Stimulated activated CD4-positive, alpha-beta T cell treated with anti-CD3 and anti-CD28 coated beads, Interleukin-4, amount 100 ng/mL, for 24 hours (primary cell): ENCODE measurements at places on chromosomes 12 and 14.

DNA sequence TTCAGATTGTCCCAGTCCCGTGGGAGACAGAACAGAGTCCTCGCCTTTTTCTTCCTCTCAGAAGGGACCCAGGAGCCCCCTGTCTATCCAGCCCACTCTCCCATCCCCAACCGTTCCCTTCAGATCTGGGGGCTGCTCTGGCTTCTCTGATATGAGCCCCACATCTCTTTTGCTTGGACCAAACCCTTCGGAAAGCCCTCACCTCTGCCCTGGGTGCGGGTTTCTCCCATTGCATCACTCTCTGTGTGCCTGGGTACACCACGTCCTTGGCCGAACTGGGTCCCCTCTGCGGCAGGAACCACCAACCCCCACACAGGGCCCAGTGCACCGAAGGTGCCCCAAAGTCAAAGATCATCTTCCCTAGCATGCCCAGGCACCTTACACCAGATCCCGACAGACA is 87.8 kb downstream of the DICER1 start:
- DNase-seq, result no peak

GRCh38 chr14:51478175-51478621 is 173.5 kb upstream of the FRMD6 start:
- DNase-seq, result no peak

DNA sequence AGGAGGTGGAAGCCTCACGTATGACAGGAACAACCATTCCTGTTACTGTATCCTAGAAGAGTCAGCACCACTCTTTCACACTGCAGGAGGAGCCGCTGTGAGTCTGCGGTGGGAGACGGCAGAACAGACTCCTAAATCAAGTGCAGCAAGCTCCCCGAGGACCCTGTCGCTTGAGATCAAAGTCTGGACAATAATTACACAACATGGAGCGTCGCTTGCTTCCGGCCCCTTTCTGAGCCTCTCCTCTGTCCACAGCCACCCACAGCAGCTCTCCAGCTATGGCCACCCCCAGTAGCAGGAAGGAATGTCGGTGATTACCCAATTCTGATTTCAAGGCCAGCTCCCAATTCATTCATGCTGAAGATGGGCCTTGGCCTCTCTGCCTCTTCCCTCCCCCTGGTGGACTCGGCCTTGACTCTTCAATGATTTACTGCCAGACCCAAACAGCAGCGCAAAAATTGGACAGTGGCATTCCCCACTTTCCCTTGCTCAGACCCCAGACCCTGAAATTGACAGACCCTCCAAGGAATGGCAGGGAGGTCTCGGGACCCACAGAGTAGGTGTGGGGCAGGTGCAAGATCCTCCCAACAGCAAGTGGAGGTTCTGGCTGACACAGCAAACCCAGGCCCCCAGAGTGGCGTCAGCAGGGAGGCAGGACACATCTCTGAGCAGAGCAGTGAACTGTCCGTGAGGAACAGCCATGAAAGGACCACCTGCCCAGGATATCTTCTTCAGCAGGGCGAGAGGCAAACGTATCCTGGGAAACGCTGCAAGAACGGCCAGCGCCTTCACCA is 272.7 kb upstream of the DIO3 start:
- no peak for DNase-seq

DNA sequence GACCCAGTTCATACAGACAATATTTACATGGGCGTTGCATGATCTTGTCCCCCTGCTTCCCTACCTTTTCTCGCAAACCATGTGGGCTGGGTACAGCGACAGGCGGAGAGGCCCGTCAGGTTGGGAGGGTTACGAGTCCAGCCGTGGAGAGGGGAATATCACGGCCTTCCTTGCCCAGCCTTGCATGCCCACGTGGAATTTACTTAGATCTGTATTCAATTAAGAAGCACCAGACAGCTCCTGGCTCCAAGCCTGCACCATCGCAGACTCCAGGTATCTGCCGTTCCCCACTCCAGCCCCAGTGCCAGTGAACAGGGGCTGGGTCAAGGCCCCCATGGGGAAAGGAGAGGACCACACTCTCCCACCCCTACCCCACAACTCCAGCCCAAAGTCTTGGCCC is 29.8 kb downstream of the BCL11B start:
- no peak for DNase-seq

GRCh38 chr12:56116267-56117081 is at the start of gene RPL41:
TSS of gene RPL41 (plus strand) at chr12:56116633.
- peak; percentile 94 for DNase-seq

GRCh38 chr14:96275177-96276112 is 19.4 kb downstream of the BDKRB1 start:
- DNase-seq, result peak; percentile 69

DNA sequence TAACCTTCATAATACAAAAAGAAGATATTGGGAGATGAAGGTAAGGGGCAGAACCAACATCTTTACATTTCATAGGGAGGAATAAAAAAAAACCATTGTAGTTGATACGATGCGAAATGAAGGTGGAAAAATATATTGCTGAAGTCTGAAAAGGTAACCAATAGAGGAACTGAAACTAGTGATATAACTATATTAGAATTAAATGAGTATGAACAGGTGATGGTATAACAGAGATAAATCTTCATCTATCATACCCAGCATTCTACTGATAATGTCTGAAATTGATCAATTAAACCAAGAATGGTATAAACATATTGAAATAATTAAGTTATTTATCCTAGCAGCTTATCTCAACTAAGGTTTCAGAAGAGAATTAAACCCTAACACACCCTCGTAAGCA is 332.1 kb downstream of the NELL2 start:
- no peak for DNase-seq

DNA sequence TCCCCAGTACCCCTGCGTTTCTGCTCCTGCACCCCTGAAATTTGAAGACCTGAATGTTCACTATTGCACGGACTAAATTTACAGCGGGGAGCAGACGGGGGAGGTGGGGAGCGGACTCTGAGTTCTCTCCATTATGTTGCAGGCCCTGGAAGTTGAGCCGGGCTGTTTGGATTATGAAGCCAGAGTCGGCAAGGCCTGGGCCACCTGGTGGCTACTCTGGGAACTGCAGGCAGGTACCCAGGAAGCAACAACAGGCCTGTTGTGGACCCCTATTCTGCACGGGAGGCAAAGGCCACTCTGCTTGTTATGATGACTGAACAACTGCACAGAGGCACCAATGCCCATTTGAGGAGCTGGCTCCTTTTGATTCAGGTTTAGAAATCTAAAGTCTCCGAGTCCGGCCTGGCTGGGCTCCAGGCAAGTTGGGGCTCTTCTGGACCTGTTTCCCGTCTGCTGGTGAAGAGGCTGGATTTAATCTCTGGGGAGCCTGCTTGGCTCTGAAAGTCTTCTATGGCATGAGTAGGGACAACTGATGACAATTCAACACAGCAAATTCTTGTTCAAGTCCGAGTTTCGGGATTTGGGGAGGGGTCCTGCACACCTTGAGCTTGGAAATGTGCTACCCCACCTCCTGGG is 34.1 kb upstream of the FAM181A start:
- DNase-seq, result peak; percentile 76

- DNase-seq, result no peak
Observed at GRCh38 chr12:11524446-11524845, 125.0 kb upstream of the ETV6 start.

DNA sequence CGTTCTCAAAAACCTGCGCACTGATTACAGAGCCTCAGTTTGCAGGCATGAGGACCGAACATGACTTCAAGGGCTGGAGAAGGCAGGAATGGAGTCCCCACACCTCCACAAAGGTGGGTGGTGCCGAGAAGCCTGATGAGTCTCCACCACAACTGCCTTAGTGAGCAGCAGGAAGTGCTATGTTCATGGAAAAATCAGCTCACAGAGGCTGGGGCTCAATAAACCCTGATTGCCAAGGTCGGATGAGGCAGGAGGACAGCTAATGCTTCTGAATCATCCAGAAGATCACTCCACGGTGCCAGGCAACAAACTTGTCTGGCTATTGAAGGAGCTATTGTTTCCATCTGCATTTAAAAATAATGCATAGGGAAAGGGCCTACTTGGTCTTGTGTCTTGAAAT is 31.1 kb downstream of the APPL2 start:
- peak; percentile 47 for DNase-seq

- DNase-seq, result no peak
Observed at GRCh38 chr12:77560714-77561113, 270.0 kb upstream of the NAV3 start.

- no peak for DNase-seq
Observed at GRCh38 chr12:105164068-105164467, 56.5 kb downstream of the WASHC4 start.

DNA sequence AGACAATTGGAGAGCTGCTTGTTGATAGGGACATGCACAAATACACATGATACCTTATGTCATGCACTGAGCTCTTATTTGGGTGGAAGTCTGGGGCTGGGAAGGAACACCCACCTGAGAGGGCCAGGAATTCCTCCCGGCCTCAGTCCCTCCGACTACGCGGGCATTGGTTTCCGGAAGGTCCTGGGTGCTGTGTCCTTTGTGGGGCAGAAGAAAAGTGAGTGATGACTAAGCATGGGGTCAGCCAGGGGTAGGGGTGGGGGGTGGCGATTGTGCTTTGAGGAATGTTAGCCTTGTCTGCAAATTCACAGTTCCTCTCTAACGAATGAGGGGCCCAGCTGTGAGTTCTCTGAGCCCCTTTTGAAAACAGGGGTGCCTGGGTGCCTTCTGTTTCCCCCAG is 798 bp downstream of the CELA1 start:
- no peak for DNase-seq

DNA sequence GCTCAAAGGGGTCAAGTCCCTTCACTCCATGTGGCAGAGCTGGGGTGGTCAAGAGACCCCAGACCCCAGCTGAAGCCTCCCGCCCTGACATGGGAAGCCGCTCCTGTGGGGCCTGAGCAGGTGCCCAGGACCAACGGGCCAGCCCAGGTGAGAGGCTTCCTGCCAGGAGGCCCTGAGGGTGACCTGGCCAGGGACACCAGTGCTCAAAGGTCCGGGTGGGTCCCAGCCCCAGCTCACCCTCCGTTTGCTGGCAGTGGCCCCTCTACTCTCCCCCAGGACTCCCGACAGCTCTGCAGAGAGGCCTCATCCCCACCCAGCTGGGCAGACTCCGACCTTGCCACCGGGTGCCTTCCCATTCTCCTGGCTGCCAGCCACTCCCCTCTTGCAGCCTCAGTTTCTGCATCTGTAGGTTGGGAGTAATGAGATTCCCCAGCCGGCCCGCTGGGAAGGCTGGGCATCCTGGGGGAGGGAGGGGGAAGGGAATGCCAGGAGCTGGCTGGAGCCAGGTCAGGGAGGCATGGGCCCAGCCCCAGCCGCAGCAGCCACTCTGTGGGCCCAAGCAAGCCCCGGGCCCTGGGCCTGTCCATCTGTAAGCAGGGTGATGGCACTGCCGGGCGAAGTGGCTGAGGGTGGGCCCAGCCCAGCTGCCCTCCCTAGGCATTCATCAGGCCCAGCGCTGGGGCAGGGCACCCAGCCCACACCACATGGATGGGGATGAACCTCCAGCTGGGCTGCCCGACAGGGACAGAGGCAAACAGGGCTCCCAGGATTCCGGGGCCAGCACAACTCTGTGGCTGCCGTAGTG is 10.3 kb upstream of the INF2 start:
- no peak for DNase-seq

DNA sequence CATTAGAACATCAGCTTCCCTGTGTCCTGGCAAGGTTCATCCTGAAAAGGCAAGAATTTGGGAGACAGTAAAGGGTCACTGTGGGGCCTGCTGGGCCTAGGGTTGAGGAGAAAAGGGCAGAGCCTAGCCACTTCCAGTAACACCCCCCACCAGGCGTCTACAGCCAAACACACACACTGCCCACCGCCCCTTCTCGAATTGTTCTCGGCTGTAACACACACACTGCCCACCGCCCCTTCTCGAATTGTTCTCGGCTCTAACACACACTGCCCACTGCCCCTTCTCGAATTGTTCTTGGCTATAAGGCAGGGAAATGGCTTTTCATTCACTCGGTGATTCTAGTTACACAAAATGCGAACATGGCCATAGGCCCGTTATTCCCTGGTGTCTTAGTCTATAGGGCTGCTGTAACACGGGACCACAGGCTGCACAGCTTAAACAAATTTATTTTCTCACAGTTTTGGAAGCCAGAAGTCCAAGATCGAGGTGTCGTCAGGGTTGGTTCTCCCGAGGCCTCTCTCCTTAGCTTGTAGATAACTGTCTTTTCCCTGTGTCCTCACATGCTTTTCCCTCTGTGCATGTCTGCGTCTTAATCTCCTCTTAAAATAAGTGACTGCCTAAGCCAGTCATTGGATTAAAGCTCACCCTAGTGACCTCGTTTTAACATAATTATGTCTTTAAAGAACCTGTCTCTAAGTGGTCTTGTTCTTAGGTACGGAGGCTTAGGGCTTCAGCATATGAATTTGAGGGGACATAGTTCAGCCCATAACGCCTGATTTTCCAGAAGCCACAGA is 171.0 kb downstream of the ADGRD1 start:
- DNase-seq, result no peak

DNA sequence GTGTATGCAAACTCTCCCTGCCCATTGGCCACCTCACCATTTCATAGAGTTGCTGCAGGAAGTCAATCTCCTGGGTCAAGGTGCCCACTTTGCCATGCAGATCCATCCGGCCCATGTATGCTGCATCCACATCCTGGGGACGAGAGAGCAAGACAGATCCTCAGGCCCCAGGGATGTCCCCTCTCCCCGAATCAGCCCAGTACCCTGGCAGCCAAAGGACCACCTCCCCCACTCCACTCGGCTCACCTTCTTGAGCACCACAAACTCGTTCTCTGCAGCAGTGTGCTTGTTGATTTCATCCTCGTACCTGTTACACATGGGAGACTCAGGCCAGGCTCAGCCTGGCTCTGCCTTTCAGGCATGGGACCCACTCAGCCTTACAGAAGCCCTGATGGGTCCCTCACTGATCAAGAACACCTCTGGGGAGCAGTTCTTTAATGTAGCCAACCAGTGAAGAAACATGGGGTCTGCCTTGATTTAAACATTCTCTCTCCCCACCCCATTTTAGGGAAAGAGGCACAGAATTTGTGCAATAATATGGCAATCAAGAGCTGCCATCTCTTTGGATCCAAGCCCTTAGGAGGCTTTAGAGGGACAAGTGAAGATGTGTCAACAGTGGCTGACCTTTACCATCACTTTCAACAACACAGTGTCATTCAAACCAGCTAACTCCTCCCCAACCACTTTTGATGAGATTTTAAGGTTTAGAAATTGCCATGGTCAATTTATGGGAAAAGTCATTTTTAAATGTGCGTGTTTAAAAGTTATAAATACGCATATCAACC is 3.9 kb downstream of the KRT79 start:
- no peak for DNase-seq

GRCh38 chr12:127716166-127716565 is 550.8 kb upstream of the TMEM132C start:
- DNase-seq, result no peak

- DNase-seq, result no peak
Observed at GRCh38 chr14:52898496-52898895, 52.4 kb downstream of the FERMT2 start.

GRCh38 chr14:57051633-57052032 is 217.1 kb downstream of the EXOC5 start:
- no peak for DNase-seq

GRCh38 chr14:75513911-75514672 is 8.2 kb upstream of the BATF start:
- no peak for DNase-seq

- no peak for DNase-seq
Observed at GRCh38 chr14:65187421-65188049, 85.2 kb upstream of the MAX start.
